ENCODE measurements at places on chromosomes 7 and 10.

GRCh38 chr10:7035126-7035761 lies 375.6 kb downstream of the SFMBT2 start:
- no peak for DNase-seq

- DNase-seq = peak; percentile 66
Observed at GRCh38 chr7:1065585-1066241, 21.4 kb downstream of the GPR146 start.

- no peak for DNase-seq
Observed at GRCh38 chr7:2612445-2613097, 19.2 kb upstream of the TTYH3 start.

DNA sequence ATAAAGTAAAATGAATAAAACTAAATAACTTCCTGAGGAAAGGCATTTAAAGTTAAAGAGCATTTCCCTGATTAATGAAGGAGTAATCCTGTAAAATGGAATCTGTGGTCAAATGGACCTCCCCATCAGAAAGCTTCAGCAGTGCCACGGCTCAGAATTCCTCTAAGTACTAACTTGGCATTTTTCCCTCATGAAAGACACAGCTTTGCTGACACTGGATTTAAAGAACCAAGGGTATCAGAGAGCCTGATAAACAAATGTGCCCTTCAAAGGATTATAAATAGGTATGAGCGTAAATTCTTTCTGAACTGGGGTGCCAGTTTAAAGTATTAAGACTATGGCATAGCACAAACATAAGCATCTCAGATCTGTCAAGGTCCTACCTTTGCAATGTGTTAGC lies 24.2 kb upstream of the RNF148 start:
- DNase-seq = no peak

DNA sequence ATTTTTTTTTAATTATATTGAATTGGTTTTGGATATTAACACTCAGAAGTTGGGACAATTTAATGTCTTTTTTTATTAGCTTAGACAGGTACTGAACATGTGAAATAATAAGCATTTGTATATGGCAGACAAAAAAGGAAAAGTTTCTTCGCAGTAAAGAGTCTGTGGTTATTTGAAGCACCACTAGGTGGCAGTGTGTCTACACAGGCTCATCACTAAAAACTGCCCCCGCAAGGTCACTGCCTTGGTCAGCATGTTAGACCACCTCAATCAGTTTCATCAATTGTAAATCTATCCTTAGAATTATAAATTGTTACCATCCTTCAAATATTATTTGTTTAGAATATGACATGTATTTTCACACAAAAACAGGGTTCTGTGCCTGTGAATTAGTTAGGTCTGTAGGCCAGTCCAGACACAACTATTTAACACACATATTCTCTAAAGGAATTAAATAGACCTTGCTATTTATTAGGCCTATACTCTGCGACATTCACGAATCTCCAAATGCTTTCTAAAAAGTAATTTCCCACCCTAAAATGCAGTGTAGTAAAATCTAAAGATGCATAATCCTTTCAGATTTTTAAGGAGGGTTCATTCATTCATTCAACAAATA lies 17.0 kb downstream of the PNLIPRP3 start:
- DNase-seq = no peak

- DNase-seq = no peak
Observed at GRCh38 chr7:84950836-84951235, 236.0 kb downstream of the SEMA3D start.

GRCh38 chr10:14429043-14429700 lies 98.4 kb upstream of the FRMD4A start:
- DNase-seq = no peak

- no peak for DNase-seq
Observed at GRCh38 chr10:118139321-118139720, 92.6 kb upstream of the RAB11FIP2 start.

- DNase-seq = no peak
Observed at GRCh38 chr7:15821484-15822427, 135.3 kb upstream of the MEOX2 start.

DNA sequence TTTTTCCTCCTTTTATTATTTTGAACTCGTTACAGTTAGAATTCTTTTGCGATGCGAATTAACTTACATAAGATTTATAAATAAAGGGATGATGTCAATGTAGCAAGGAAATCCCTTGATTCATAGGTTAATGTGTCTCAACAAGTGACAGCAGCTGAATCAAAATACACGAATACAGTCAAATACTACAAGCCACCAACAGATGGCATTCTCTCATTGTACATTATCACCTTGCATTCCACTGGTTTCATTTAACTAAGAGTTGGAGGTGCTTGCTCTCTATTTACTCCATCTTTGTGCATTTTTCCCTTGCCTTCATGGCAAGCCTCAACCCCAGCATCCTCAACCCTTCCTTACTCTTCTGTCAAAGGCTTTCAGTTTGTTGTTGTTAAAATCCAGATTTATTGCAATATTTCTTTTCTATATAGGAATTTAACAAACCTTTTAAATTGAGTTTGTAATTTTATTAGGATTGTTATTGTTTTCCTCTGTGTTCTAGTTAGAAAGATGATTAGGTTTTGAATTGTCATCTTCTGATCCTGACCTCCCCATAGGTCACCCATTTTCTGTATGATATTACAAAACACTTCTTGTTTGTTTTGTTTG lies 78.3 kb downstream of the SLC25A40 start:
- DNase-seq = no peak

DNA sequence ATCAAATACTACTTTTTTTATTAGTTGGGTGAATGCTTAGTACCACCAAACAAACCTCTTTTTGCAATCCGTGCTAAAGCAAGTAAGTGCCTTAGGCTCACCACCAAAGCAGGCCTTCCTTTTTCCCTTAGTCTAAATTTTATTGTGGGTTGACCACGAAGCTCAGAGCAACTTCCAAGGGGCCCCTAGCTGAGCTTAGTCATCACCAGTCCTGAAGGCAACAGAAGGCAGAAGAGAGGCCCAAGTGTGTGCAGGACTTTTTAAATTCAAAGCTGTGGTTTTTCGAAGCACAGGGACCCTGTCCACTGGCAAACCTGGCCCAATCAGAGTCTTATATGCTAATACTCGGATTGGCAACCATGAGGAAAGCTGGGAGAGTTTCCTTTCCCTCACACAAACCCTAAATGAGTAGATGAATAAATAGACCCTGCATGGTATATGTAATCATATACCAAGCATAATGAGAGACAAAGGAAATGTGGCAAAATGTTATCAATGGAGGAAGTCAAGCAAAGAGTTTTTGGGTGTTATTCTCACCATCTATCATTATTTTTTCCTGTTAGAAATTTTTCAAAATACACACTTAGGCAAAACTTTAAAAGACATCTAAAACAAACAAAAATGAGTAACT lies 453.2 kb upstream of the GALNT17 start:
- DNase-seq = no peak

GRCh38 chr7:155278921-155279320 lies 18.8 kb upstream of the INSIG1 start:
- no peak for DNase-seq

- no peak for DNase-seq
Observed at GRCh38 chr10:60207894-60208293, 181.8 kb downstream of the ANK3 start.

DNA sequence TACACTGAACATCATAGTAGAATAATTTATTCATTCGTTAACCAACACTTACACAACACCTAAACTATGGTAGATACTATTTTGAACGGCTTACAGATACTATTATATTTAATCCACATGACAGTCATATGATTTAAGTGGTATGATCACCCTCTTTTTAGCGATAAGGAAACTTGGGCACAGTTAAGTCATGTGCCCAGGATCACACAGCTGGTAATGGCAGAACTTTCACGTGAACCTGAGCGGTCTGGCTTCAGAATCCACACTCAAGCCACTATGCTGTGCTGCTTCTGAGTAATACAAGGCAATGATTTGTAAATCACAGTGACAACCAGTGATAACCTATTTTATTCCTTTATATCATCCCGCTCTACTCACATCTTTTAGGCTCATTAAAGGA lies 99.1 kb downstream of the CELF2 start:
- no peak for DNase-seq

GRCh38 chr7:68461430-68461829 lies 1136.8 kb upstream of the AUTS2 start:
- DNase-seq = no peak

GRCh38 chr10:100829097-100829870 lies 83.5 kb upstream of the SLF2 start:
- DNase-seq = no peak

DNA sequence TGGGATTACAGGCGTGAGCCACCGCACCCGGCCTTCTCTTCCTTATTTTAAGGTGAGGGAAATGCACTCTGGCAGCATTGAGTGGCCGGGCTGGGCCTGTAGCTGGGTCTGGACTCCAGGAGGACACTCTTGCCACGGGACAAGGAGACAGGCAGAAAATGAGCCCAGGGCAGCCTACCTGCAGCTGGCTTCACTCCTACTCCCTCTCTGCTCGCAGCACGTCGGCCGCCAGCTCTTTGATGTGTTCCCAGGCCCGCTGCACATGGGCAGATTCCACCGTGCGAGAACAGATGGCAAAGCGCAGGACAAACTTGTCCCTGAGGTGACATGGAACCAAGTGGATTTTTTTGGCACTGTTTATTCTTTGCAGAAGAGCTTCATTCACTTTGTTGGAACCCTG lies 12.9 kb upstream of the FIGNL1 start:
- no peak for DNase-seq

- DNase-seq = no peak
Observed at GRCh38 chr10:43809211-43809930, 160.7 kb upstream of the ZNF32 start.

GRCh38 chr10:29951441-29951931 lies 107.9 kb downstream of the JCAD start:
- no peak for DNase-seq

DNA sequence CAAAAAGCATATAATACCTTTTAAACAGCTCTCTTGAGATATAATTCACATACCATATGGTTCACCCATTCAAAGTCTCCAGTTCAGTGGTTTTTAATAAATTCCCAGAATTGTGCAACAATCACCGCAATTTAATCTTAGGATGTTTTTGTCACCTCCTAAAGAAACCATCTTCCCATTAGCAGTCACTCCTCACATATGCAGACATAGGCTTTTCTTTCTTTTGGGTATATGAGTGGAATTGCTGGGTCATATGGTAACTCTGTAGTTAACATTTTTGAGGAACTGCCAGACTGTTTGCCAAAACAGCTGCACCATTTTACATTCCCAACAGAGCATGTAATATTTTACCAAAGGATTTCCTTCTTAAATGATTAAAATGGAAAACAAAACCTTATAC lies 57.0 kb downstream of the CC2D2B start:
- no peak for DNase-seq

GRCh38 chr7:30908681-30909080 lies 3.0 kb upstream of the AQP1 start:
- no peak for DNase-seq

- no peak for DNase-seq
Observed at GRCh38 chr7:108528183-108528712, 2.3 kb upstream of the PNPLA8 start.

DNA sequence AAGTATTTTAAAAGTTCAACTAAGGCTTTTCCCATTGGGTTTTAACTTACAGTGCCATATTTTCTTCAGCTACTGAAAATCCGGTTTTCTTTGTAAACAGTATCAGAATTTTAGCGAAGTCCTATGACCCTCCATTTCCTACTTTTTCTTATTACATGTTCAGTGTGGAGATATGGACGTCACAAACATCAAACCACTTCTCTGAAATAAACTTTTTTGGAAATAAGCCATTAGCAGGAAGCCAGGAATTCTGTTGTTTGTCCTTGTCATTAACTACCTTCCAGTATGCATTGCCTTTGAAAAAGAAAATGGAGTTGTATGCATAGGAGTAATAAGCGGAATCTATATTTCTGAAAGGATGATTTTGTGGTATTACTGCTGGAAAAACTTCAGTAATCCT lies 9.1 kb downstream of the MMP21 start:
- no peak for DNase-seq

DNA sequence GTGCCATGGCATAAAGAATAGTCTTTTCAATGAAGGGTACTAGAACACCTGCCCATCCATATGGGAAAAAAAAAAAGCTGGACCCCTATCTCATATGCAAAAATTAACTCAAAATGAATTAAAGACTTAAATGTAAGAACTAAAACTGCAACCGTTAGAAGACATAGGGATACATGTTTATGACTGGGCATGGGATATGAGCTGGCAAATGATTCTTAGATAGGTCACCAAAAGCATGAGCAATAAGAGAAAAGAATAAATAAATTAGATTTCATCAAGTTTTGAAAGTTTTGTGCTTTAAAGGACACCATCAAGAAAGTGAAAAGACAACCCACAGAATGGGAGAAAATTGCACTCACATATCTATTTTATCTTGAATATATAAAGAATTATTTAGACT lies 222.0 kb downstream of the ADK start:
- no peak for DNase-seq

DNA sequence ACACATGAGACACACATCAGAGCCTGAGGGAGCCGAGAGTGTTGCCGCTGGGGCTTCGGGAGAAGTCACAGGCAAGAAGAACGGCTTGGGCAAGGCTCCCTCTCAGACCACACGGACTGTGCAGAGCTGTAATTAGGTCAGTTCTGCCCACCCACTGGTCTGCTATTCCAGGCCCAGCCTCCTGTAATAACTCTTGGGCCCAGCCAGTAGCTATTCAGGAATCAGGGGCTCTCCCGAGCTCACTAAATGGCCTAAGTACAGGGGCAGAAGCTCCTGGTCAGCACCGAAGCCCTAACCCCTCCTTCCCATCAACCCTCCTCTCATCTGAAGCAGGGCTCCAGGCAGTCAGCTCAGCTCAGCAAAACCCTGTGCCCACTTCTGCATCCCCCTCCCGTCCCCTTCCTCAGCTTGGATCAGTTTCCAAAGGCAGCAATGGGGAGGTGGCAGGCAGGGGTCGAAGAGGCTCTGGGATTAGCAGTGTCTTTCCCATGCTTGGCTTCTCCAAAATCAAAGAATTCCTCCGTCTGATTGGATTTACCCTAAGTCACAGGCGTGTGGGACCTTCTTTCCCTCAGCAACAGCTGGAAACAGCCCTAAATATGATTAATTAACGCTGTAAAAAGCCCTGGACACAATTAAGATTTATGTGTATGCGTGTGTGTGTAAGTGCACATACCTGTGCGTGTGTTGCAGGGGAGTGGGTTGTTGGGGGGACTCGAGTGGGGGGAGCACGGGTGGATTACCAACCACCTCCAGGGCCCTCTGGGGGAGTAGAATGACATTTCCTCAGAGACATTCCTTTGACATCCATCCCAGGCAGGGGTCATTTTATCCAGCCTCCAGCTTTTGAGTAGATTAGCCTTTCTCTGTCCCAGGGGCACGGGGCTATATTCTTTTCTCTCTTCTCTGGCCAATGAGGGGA lies 48.4 kb upstream of the BTRC start:
- no peak for DNase-seq

- DNase-seq = no peak
Observed at GRCh38 chr7:71723859-71724258, 591.9 kb downstream of the GALNT17 start.

DNA sequence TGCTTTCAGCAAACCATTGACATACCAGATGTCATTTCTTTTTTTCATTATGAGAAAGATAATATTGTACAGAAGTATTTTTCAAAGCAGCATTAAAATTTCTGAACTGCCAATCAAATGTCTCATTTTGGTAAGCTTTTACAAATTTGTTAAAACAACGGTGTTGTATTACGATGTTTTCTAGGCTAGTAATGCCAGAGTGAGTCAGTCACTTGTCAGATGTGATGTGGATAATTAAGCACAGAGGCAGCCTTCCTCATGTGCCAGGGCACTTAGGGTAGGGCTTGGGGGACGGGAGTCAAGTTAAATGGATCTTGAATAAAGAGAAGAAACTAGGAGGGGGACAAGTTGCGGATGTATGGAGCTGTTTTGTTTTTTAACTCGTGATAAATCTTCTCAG lies 10.1 kb downstream of the PSTK start:
- no peak for DNase-seq
